Amniotic stem cell (primary cell): ENCODE measurements at places on chromosomes 6 and 20.

DNA sequence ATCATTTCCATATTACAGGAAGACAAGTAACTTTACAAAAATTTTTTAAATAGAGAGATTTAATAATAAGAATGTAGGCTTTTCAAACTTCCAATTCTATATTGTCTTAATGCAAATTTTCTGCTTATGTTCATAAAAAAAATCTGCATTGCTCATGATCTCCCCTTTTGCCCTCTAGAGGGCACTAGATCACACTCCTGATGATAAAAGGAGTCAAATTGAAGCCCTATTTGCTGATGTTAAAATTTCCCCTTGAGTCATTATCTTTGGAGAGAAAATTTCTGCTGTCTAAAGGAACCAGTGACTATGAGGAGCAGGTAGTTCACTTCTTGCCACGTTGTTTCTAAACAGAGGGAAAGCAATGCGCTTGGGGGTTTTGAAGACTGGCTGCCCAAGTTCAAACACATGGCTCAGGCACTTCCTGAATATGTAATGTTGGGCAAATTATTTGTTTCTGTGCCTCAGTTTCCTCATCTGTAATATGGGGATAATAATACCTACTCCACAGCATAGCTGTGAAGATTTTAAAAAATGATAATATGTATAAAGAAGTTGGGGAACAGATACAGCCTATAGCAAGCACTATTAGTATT is 874.2 kb downstream of the TFAP2A start:
- DNase-seq: peak; percentile 35

DNA sequence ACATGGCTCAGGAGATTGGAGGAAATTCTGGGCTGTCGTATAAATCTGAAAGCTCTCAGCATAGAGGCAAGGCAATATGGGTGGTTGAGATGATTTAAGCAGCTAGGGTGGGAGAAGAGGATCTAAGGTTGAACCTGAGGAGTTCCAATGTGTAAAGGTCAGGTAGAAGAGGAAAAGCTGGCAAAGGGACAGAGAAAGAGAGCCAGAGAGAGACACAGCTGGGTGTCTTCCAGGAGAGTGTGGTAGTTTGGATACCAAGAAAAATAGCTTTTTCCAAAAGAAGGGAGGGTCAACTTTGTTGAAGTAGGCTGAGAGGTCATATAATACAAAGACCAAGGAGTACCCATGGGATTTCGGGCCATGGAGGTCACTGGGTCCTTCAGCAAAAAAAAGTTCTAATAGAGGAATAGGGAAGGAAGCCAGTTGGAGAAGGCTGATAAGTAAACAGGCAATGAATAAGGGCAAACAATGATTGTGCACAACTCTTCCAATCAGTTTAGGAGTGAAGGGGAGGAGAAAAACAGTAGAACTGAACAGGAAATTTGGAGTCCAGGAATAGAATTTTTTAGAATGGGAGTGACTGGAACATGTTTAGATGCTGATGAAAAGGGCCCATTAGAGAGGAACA is 135.1 kb downstream of the QRSL1 start:
- DNase-seq: no peak

DNA sequence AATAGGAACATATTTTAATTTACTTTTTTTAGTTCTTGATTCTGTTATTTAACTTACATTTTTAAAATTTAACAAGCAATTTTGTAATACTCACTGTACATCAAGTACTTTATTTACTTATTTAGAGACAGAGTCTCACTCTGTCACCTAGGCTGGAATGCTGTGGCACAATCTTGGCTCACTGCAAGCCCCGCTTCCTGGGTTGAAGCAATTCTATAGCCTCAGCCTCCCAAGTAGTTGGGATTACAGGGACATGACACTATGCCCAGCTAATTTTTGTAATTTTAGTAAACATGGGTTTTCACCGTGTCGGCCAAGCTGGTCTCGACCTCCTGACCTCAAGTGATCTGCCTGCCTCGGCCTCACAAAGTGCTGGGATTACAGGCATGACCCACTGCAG is 7.0 kb downstream of the BTN3A3 start:
- DNase-seq: no peak

DNA sequence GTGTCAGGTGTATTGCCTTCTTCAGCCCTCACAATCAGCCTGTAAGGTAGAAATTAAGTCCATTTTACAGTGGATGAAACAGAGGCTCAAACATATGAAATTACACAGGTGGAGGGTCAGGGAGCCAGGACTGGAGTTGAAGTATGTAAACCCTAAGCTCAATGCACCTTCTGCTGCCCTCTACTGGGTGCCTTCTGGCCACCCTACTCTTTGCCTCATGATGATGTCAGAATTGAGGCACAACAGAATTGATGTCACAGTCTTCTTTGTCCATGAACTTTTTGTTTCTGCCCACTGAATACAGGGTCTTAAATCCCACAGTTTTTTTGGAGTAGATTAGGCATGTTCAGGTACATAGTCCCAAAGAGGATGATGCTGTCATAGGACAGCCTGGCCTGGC is 400.8 kb upstream of the CHD6 start:
- DNase-seq: no peak

- no peak for DNase-seq
Observed at GRCh38 chr6:34891296-34891695, 2.2 kb downstream of the ANKS1A start.
